ENCODE measurements at places on chromosomes 1 and 21. TPM values are rescaled to one million over a fixed set of nuclear protein-coding genes. Genes with fewer than 3 reads are reported as not detected.
A peak's percentile ranks its signal among the peaks of the same experiment; 100 is the strongest.

GRCh38 chr1:121483961-121484424, 299.2 kb downstream of the SRGAP2C start:
- DNase-seq, result no peak

GRCh38 chr1:150397392-150398032, 33.6 kb downstream of the RPRD2 start:
- DNase-seq, result no peak

GRCh38 chr1:13583595-13583965, at the start of gene PDPN:
PDPN (plus strand) TSS chr1:13583832; CDS start chr1:13584034, 202 bp downstream.
- peak; percentile 46 for DNase-seq

- DNase-seq, result no peak
Observed at GRCh38 chr1:223106856-223107255, 36.2 kb downstream of the TLR5 start.

DNA sequence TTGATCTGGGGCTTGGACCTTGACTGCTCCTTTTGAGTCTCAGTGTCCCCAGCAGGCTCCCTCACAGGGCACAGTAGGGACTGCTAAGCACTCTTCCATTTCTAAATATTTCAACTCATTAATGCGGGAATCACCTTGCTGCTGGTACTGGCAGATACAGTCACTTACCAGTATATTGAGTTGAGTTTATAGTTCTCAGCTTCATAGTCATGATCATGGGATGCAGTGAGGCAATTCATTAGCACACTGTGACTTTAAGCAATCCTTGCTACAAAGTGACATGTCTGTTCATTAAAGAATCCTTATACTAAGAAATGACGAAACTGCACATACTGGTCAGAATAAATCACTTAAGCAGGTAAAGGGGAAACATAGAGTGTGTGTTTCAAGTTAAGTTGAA, 240.8 kb downstream of the SPATA17 start:
- no peak for DNase-seq

- no peak for DNase-seq
Observed at GRCh38 chr1:173222149-173223030, 15.3 kb upstream of the TNFSF4 start.

- no peak for DNase-seq
Observed at GRCh38 chr1:204094313-204094729, 21.4 kb downstream of the SOX13 start.

GRCh38 chr1:54259546-54260140, 59.7 kb downstream of the MRPL37 start:
- no peak for DNase-seq

DNA sequence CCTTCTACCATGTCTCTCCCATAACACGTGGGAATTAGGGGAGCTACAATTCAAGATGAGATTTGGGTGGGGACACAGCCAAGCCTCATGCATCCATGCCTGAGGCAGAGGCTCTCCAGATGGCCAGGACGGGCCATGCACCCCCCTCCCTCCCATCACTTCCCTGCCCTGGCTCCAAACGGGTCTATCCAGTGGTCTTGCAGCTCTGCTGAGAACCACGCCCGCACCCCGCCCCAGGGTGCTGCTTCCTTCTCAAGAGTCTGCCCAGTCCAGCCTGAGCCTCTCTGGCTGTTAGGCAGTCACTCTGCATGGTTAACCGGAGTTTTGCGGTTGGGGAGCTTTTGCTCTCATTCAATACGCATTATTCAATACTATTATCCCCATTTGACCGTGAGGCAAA, 131.5 kb upstream of the TMEM51 start:
- no peak for DNase-seq

DNA sequence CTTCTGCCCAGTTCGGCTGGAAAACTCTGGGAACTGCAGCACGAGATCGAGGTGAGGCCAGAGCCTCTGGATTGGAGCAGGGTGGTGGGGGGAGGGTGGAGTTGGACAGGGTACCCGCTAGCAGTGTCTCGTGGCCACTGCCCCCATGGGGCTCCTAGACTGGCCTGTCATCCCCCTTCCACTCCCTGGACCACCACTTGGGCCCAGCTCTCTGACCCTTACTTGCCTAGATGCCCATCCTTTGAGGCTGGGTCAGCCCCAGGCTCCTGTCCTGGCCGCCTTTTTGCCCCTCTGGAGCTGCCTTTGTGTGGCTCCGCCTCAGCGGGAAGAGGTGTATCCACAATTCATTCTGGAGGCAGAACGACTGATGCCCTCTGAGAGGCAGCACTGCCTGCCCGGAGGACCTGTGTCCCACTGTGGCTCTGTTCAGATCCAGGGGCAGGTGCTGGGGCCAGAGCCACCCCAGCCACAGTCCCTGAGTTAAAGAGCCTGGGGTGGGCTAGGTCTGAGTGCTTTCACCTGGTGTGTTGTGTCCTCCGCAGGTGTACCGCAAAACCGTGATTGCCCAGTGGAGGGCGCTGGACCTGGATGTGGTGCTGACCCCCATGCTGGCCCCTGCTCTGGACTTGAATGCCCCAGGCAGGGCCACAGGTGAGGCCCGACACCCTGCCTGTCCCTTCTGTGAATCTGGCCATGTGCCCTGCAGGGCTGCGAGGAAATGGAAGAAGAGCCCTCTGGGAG, 17.7 kb downstream of the FAAH start:
- DNase-seq, result no peak

DNA sequence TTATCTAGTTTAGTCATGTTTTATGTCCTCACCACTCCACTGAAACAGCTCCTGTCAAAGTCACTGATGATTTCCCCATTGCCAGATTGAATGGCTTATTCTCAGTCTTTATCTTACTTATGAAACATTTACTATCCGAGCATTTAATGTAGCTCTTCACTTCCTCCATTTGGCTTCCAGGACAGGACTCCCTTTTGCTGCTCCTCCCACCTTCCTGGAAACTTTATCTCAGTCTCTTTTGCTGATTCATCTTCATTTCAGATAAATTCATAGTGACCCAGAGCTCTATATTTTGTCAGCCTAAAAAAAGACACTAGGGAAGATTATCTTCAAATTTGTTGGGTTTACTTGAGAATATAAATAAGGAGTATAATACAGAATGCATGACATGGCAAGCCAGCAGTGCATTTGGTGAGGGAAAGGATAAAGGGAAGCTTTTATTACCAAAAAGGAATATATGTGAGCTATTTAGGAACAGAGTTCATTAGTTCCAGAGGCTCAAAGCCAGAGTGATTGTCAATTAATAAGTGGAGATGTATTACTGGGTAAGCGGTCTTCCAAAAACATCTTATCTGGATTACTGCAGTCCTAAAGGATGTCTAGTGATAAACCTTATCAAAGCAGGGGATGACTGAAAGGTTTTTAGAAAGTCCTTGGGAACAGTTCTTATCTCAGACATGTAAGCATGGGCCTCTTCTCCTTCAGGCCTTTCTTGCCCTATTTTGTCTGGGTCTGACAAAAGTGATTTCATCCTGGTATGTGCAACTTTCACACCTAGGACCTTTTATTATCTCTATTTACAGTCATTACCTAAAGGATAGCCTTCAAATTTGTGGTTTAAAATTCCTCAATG, 25.6 kb downstream of the IL23R start:
- no peak for DNase-seq

DNA sequence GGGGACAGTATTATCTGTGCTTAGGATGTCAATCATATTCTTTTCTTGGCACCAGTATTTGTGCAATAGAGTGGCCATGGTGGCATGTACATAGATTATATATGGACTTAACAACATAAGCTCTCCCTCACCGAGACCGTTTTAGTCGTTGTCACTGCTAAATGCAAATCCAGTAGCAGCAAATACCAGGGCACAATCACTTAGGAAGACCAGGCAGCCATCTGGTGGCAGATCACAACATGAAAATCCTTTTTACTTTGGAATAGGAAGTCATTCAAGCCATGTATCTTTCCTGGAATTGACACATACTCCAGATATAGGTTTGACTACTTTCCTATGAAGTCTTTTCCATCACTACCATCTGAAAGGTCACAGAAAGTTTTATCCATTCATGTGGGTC, 53.2 kb upstream of the C1orf87 start:
- DNase-seq, result no peak

DNA sequence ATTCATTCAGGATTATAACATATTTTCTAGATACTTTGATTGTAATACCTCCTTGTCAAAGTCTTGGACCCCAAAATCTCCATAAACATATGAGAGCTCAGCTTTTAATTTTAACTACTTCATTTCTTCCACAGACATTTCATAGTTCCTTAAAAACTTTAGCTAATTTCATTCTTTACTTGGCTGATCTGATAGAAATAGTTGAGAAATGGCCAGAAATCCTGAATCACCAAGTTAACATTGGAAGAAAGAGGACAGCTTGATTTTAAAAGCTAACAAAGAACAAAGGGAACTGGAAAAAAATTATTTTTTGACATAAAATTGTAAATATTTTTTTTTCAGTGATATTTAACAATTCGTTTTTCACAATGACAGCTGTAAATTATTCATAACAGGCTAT, 216.5 kb downstream of the NTNG1 start:
- no peak for DNase-seq

- no peak for DNase-seq
Observed at GRCh38 chr21:33721081-33721480, 78.8 kb downstream of the ITSN1 start.

- DNase-seq, result no peak
Observed at GRCh38 chr21:39096754-39097153, 86.5 kb downstream of the PSMG1 start.

DNA sequence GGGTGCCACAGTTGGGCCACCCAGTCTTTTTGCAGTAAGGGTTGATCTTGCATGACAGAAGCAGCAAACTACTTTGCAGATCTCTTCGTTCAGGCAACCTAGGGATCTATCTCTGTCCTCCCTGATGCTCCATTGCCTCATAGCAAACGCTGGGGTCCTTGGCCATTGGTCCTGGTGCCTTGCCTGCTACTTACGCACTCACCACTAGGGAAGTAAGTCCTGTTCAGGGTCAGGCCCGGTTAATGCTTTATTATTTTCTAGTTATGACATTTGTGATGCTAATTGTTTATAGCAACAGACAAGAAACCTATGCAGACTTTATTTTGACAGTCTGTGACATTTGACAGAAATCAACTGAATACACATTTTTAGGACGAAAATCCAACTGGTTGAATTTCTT, 326.5 kb upstream of the FMN2 start:
- no peak for DNase-seq

GRCh38 chr1:36133484-36133883, 8.5 kb upstream of the COL8A2 start:
- peak; percentile 84 for DNase-seq

Gene OR2L3
- not detected for total RNA-seq

Gene THEM5
- total RNA-seq, result not detected

Gene CELA2B
- 0.35 TPM for total RNA-seq

Gene ALPL
- 4.0 TPM for total RNA-seq

Gene SPATA46
- total RNA-seq, result not detected

Gene RBP7
- total RNA-seq, result 8.7 TPM

Gene TEX38
- total RNA-seq, result 0.35 TPM

Gene OR2T27
- not detected for total RNA-seq

Gene RNU1-4
- total RNA-seq, result 1,358 TPM

All from mucosa of gallbladder (tissue), 1 donor.